ENCODE measurements at places on chromosomes 5 and 9. TPM values are rescaled to one million over a fixed set of nuclear protein-coding genes. Genes with fewer than 3 reads are reported as not detected.

Gene CCL27
- not detected for total RNA-seq

DNA sequence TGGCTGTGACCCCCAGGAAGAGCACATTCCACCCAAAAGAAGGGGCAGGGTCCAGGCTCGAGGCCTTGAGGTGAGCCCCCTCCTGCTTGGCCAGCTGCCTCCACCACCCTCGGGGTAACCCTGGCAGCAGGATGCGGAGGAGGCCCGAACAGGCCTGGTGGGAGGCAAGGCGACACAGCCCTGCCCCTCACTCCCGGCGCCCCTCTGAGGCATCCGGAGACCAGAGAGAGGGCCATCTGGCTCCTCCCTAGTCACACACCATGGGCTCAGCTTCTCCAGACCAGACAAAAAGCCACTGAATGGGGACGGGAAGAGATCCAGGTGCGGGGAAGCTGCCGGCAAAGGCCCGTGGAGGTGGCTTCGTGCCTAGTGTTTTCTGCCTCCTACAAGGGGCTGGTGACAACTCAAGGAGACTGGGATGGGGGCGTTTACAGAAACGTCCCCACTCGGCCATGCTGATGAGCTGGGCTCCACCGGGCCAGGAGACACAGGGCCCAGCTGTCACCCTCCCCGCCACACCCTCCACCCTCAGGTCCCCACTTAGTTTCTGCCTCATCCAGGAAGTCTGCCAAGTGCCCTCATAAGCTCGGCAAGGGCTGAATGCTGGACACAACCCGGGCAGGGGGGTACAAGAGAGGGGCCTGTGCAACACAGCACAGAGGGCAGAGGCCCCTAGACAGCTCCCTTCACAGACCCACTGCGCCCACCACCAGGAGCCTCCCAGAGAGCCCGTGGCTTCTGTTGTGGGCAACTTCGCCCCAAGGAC is 41.9 kb downstream of the NACC2 start:
- peaks cover 44% of the 10 kb centered on the region for H3K4me1 ChIP-seq
- H3K27me3 ChIP-seq: no peaks in the 10 kb centered on the region
- no peak overlapping the region for H3K27ac ChIP-seq
- H3K4me3 ChIP-seq: peak overlapping the region; percentile 65

DNA sequence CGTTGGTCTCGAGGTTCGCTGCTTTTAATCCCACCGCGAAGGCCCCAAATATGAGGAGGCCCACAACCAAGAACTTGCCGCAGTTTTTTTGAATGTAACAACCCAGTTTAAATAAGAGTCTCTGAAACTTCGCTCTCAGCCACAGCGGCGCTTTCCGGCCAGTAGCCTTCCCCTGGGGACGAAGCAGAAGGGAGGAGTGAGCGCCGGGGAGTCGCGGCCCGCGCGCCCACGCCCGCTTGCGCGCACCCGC is 10.4 kb downstream of the PTCH1 start:
- H3K4me1 ChIP-seq: peaks cover 31% of the 10 kb centered on the region
- H3K36me3 ChIP-seq: no peaks in the 10 kb centered on the region
- no peak for DNase-seq
- peak overlapping the region; percentile 76 for H3K4me3 ChIP-seq
- H3K27ac ChIP-seq: peak overlapping the region; percentile 93

Gene CRAT
- 59.9 TPM for total RNA-seq

DNA sequence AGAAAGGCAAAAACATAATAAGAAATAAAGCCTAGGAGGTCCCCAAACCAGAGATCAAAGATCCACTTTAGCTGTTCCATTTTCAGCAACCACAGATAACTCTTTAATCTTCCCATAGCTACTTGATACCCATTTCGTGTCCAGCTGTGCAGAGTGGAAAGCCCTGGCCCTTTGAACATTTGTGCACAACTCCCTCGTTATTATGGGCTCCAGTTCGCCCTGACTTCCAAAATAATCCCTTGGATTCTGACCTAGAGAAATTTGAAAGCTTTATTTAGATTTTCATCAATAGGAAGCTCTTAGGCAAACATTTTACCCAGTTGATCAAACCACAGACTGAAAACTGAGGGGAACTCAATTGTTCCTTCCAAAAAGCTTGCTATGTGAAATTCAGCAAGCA is 4.8 kb downstream of the MYOT start:
- no peaks in the 10 kb centered on the region for H3K4me1 ChIP-seq
- no peak overlapping the region for H3K27ac ChIP-seq
- no peaks in the 10 kb centered on the region for H3K27me3 ChIP-seq
- H3K4me3 ChIP-seq: no peak overlapping the region
- no peak for DNase-seq

DNA sequence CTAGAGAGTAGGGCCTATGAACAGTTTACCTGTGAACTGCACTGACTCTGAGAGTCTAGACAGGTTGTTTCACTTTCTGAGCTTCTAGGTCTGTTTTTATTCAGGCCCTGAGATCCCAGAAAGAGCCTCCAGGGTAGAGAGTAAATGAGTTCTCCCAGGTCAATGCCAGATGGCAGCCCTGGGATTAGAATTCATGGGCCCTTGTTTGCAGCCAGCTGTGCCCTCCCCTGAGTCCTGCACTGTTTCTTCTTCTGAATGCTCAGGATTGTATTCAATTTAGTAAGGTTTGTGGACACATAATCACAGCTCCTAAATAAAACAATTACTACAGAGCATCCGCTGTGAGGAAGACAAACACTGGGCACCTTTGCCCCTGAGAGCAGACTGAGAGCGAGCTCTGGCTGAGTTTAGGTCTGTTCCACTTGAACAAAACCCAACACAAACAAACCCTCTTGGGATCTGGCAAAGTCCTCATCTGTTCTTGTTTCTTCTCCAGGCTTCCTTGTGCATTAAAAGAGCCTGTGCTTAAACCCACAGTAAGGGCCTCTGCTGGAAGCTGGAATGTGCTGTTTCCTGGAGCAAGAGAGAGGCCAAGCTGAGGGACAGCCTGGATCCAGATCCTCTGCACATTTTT is 29.9 kb downstream of the FAM219A start:
- H3K27me3 ChIP-seq: no peaks in the 10 kb centered on the region
- no peak for DNase-seq
- H3K27ac ChIP-seq: no peak overlapping the region
- H3K4me1 ChIP-seq: peaks cover 13% of the 10 kb centered on the region

GRCh38 chr5:80370390-80370789 is 37.5 kb upstream of the ZFYVE16 start:
- no peak for DNase-seq
- H3K4me1 ChIP-seq: peaks cover 8% of the 10 kb centered on the region
- no peak overlapping the region for H3K4me3 ChIP-seq
- no peak overlapping the region for H3K27ac ChIP-seq

- no peak overlapping the region for H3K27ac ChIP-seq
- no peak overlapping the region for H3K4me3 ChIP-seq
- H3K36me3 ChIP-seq: peaks cover 6% of the 10 kb centered on the region
- peaks cover 13% of the 10 kb centered on the region for H3K4me1 ChIP-seq
- no peaks in the 10 kb centered on the region for H3K27me3 ChIP-seq
Measured at GRCh38 chr9:128627127-128627715, 29.4 kb downstream of the DYNC2I2 start.

Gene IFNA21
- not detected for total RNA-seq

GRCh38 chr5:137192293-137192743 is 306.8 kb downstream of the SPOCK1 start:
- no peaks in the 10 kb centered on the region for H3K27me3 ChIP-seq
- H3K36me3 ChIP-seq: no peaks in the 10 kb centered on the region
- H3K27ac ChIP-seq: no peak overlapping the region
- no peak for DNase-seq
- no peak overlapping the region for H3K4me3 ChIP-seq
- no peaks in the 10 kb centered on the region for H3K4me1 ChIP-seq

DNA sequence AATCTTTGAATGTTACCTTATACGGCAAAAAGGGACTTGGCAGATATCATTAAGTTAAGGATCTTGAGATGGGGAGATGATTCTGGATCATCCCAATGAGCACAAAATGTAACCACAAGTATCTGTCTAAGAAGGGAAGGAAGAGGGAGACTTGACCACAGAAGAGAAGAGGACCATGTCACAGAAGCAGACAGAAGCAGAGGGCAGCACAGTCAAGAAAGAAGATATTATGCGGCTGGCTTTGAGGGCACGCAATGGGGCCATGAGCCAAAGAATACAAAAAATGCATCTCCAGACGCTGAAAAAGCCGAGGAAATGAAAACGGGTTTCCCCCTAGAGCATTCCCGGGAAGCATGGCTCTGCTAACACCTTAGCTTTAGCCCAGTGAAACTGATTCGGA is 225.3 kb downstream of the NR2F1-AS1 start:
- H3K36me3 ChIP-seq: no peaks in the 10 kb centered on the region
- H3K4me1 ChIP-seq: no peaks in the 10 kb centered on the region
- H3K27me3 ChIP-seq: no peaks in the 10 kb centered on the region
- no peak overlapping the region for H3K4me3 ChIP-seq
- no peak overlapping the region for H3K27ac ChIP-seq
- no peak for DNase-seq

Gene C5
- 2.0 TPM for total RNA-seq
